ENCODE measurements at places on chromosomes 4 and X.

DNA sequence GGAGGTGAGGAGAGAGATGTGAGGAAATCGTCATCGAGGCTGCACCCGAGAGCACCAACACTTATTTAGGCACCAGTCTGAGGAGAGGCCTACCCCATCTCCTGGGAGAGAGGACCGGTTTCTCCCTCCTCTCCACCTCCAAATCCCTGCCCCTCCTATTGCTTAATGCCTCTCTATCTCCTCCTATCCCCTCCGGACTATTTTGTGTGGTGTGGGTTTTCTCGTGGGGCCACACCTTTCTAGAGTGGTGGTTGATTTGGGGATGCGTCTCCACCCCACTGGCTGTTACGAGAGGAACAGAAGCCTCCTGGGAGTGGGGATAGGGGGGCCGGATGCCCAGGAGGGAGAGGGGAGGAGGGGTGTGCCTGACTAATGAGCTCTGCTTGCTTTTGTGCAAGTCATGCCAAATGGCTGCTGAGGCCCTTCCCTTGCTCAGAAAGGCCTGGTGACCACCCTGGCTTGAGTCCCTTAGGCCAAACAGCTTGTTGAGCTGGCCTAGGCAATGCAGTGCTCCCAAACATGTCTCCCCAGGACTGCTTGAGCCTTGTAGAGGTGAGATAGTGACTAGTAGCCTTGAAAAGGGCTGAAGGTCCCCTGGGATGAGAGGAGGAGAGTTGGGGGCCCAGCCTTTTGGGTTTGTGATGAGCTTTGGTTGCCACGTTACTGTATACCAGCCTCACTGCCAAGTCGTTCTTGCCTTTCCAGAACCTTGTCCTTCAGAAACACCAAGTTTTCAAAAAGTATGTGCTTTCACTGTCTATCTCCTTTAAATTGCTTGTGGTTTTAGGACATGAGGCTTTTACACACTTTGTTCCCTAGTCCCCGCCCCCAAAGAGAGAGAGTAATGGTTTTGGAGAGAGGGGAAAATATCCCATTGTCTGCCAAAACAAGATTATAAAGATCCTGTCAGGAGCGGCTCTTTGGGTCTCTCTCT lies 1.2 kb downstream of the MSN start:
- DNase-seq: peak; percentile 55

GRCh38 chrX:39675619-39676018 lies 422.1 kb downstream of the BCOR start:
- peak; percentile 59 for DNase-seq

DNA sequence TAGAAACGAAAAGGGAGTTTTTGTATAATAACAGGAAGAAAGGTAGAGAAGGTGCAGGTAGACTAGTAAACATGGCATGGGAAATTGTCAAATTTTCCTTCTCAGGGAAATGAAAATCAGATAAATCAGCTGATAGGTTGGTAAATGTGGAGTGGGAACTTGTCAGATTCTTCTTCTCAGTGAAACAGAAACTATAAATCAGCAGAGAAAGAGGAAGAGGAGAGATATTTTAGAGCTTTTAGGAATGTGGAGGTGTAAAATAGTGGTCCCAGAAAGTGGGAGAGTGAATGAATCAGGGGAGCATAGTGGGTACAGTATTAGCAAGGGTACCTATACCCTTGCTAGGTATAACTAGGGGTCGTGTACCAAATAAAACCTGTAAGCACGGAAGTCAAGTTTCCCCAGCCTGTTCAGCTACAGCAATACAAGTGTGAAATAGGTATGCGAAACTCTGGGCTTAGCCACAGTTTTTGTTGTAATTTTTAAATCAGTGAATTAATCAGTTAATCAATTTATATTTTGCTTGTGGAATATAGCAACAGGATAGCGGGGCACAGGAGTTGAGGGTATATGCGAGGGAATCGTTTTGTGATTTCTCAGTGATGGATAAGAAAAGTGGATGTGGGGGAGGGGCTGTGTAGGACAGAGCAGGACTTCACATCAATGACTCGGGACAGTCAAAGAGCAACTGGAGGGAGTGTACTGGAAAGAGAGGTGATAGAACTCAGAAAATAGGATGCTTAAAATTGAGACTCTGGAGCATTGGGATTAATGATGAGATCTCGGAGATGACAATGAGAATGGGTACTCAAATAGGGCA lies 561.5 kb downstream of the INPP4B start:
- DNase-seq: no peak

DNA sequence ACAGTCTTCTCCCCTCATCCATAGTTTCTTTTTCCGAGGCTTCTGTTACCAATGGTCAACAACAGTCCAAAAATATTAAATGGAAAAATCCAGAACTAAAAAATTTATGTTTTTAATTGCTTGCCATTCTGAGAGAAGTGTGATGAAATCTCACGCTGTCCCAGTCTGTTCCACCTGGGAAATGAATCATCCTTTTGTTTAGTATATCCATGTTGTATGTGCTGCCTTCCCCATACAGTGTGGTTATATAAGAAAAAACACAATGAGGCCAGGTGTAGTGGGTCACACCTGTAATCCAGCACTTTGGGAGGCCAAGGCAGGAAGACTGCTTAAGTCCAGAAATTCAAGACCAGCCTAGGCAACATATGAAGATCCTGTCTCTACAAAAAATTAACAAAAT lies 161.6 kb downstream of the CHIC2 start:
- DNase-seq: no peak

GRCh38 chr4:101418466-101418865 lies 71.1 kb upstream of the PPP3CA start:
- no peak for DNase-seq

- no peak for DNase-seq
Observed at GRCh38 chr4:155207534-155208257, 740 bp upstream of the NPY2R start.

GRCh38 chr4:69078852-69079251 lies 17.4 kb upstream of the UGT2B7 start:
- no peak for DNase-seq

DNA sequence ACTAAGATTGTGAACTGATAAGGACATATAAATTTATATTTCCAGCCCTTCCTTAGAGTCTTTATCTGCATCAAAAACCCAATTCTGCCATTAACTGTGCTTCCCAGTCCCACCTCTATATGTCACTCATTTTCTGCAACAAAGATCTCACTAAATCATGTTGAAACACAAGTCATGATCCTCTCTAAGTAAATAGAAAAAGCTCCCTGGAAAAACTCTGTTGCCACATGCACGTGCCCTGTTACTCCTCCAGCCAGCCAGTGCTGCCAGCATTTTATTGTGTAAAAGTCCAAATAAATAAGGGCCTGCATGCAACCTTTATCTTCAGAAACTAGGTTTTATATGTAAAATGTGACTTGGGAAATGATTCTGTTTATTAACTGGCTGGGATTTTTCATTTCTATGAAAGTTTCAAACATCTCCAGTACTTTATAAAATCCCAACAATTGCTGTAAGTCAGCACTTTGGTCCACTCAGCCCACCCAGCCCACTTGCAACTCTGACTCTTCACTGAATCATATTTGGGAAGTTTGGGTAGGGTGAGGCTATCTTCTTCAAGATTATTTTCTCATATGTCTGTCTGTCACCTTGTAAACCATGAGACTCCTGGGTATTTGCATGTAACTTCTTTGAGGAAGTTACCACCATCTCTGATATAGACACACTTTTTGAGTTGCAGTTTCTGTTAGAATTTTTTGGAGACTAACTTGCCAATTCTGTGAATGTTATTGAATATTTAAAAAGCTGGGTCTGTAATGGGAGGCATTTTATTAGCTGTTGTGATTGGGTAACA lies 40.0 kb upstream of the SMARCA5 start:
- no peak for DNase-seq

- peak; percentile 21 for DNase-seq
Observed at GRCh38 chr4:77358315-77358928, 201.4 kb downstream of the CCNG2 start.

GRCh38 chrX:40153345-40154249 lies 55.8 kb upstream of the BCOR start:
- DNase-seq: no peak

GRCh38 chr4:24456431-24456830 lies 127.9 kb downstream of the DHX15 start:
- no peak for DNase-seq

GRCh38 chrX:9376111-9376510 lies 88.7 kb upstream of the TBL1X start:
- DNase-seq: no peak

DNA sequence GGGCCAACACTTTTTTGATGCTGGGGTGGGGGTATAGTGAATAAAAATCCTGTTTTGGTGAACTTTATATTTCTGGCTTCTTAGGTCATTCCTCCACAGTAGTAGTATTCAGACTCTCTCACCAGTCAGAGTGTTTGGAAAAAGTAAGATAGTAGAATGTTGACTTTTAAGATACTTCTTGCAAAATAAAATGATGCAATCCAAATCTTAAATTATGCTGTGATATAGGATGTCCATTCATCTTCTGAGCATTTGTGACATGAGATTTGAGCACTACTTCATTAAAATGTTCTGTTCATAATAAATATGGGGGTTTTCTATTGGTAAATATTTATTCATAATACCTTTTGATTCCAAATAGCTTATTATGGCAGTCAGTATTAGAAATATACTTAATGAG lies 70.1 kb downstream of the BMP2K start:
- DNase-seq: no peak

DNA sequence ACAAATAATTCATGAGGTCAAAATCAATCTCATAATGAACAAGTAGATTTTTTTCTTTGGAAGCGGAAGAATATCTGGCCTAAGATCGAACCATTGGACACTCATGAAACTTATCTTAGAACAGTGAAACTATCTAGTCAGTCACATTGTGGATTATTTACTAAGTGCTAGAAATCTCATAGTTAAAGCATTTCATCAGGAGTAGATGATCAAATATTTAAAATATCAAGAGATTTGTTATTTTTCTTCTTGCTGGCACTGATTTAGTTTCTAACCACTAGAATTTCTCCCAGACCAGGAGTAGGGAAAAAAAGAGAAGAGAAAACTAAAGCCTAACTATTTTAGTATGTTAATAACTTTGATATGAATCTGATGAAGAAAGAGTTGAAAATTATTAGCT lies 105.5 kb downstream of the SHROOM3 start:
- no peak for DNase-seq

GRCh38 chr4:175731506-175731905 lies 80.6 kb downstream of the GPM6A start:
- no peak for DNase-seq

GRCh38 chr4:85783483-85783882 lies 308.5 kb downstream of the ARHGAP24 start:
- no peak for DNase-seq

DNA sequence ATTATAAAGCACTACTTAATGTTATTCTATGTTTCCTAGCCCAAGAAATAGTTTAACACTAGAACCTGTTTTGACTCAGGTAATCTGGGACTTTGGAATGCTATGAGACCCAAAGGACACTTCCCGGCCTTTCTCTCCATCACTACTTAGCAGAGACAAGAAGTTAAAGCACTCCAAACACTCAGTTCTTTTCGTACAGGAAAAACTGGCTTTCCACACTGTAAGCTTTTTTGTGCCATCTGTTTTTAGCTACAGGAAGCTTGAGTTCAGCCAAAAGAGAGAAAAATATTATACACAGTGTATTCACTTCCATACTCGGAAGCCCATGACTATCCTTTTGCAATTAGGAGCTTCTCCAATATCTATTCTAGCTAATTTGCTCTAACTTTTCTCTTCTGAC lies 7.9 kb upstream of the FGF13 start:
- DNase-seq: no peak

DNA sequence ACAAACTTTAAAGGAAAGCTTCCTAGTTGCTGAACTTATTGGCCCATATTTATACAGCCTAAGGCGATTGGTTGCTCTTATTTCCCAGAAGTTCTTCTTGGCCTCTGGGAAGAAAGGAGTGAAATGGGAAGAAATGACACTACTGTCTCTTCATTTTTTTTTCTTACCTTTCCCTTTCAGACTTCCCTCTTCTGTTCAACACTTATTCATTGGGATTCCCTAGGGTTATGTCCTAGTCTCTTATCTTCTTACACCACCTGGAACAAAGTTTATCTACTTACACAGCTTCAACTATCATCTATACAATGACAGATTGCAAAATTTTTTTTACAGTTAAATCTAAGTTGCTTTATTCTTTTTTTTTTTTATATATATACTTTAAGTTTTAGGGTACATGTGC lies 68.0 kb downstream of the SNX12 start:
- no peak for DNase-seq

- no peak for DNase-seq
Observed at GRCh38 chrX:137058339-137059127, 24.7 kb upstream of the GPR101 start.

- no peak for DNase-seq
Observed at GRCh38 chrX:14076639-14077038, 46.9 kb upstream of the GEMIN8 start.

DNA sequence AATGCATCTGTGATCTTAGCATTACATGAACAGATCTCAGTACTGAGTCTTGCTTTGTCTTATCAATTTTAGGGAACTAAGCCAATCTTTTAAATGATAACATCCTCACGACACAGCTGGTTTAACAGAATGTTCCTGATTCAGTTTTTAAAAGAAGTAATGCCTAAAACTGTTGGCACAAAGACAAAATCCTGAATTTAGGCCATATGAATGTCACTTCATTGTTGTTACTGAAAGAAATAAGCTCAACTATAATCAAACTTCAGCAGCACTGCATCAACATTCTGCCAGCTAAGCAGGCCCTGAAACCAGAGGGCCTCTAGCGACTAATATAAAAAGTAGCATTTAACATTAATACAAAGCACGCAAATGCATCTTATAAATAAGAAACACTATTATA lies 130.6 kb downstream of the FRYL start:
- no peak for DNase-seq

- no peak for DNase-seq
Observed at GRCh38 chr4:169723207-169723965, 34.4 kb downstream of the HPF1 start.

GRCh38 chr4:186148336-186148975 lies 42.9 kb upstream of the CYP4V2 start:
- no peak for DNase-seq

GRCh38 chr4:73822389-73822788 lies 14.1 kb upstream of the CXCL6 start:
- DNase-seq: no peak

DNA sequence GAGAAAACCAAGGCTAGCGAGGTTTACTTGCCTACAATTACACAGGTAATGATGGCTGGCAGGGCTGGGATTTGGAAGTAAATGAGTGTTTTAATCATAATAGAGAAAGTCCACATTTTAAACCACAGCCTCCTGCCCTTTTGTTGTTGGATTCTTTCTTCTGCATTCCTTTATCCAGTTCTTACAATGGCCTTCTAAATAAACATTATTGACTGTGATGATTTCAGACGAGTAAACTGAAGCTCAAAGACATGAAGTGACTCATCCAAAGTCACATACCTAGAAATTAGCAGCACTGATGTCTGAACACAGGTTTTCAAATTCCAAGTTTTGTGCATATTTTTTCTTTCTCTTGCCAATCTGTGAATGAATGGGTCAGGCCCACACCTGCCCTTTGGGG lies 51.2 kb upstream of the C1QTNF7 start:
- no peak for DNase-seq

- no peak for DNase-seq
Observed at GRCh38 chr4:151163855-151164254, 64.4 kb downstream of the RPS3A start.

- no peak for DNase-seq
Observed at GRCh38 chr4:149711593-149712365, 103.9 kb downstream of the IQCM start.

GRCh38 chr4:7058792-7059191 lies 9.1 kb downstream of the GRPEL1 start:
- DNase-seq: no peak
